Cardiac septum (tissue), 1 donor: ENCODE measurements at places on chromosomes 2 and 18. TPM values are rescaled to one million over a fixed set of nuclear protein-coding genes. Genes with fewer than 3 reads are reported as not detected.

The PTPRN gene
- total RNA-seq, result 0.97 TPM

DNA sequence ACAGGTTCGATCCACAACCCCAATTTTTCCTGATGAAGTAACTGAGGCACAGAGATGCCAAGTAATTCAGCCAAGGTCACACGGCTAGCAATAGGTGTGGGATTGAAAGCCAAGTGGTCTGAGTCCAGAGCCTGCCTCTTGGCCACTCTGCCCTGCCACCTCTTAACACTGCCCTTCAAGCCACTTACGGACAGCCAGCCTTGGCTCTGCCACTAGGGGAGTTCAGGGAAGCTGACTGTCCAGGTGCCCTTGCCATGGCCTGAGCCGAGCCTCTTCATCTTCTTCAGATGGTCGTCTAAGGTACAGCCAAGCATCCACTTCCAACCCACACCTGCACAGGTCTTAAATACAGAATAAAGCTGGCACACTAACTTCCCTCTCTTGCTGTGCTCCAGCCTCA lies 99.3 kb upstream of the GPR45 start:
- no peak for DNase-seq

The SERTAD2 gene
- total RNA-seq, result 22.8 TPM

GRCh38 chr2:31931916-31932315 lies 78.9 kb downstream of the MEMO1 start:
- no peak for DNase-seq

The NTSR2 gene
- not detected for total RNA-seq

- no peak for DNase-seq
Observed at GRCh38 chr2:151157000-151157735, 104.5 kb downstream of the RBM43 start.

DNA sequence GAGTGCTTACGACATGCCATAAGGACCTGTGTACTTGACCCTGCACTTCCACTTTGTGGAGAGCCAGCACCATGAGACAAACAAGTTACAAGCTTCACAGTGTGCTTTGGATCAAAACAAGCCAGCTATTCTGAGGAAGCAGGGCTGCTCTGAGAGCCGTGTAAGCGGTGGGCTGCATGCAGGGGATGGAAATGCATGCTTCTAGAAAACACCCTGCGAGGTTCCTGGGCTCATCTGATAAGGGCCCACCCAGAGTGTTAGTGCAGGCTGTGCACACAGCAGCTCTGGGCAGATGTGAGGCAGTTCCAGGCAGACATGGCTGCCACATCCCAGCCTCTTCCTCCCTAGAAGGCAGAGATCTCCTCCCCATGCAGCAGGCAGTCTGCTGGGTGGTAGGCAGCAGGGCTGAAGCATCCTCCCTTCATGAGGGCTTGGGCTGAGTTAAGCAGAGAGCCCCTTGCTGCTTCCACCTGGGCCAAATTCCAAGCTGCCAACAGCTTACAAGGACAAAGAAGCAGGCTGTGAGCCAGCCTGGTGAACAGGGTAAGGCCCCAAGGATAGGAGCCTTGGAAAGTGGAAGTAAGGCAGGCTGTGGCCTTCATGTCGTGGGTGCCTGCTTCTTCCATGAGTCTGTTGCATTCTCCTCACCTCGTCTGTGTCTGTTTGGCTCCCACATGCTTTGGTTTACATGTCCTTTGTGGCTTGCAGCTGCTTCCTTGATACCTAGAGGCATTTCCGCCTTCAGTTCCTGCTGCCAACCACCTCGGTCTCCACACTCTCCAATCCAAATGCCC lies 7.7 kb downstream of the PSD4 start:
- peak; percentile 53 for DNase-seq

- no peak for DNase-seq
Observed at GRCh38 chr2:141020346-141020745, 1110.5 kb downstream of the LRP1B start.

GRCh38 chr2:110958346-110959119 lies 162.2 kb upstream of the BCL2L11 start:
- no peak for DNase-seq

DNA sequence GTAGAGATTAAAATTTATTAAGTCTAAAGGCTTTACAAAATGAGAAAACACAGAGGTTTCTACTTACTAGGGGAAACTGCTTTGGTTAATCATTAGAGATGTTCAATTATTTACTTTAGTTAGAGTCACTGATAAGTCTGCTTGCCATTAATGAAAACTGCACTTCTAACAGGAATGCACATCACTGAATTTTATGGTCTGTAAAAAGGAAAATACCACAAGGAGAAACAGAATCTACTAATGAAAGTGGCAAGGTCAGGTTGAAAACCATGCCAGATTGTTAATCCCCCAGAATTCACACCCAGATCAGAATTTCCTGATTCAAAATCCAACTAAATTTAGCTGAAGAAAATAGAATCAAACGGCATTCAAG lies 90.5 kb upstream of the GRB14 start:
- DNase-seq, result no peak

DNA sequence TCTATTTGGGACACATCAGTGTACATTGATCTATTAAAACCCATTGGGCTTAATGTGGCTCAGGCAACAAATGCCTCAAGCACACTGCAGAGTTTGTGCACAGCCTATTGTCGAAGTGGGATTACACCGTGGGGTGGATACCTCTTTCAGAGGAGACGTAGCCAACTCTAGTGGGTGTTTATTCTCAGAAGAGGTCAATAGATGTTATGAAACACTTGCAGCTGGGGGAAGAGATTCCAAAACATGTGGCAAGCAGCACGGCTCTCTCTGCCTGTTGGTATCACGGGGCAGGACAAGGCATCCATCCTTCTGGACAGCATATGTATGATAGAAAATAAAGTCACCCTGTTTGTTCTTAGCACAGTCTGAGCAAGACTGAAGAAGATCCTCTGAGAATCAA lies 121.4 kb upstream of the COPS8 start:
- DNase-seq, result peak; percentile 15

The RNU2-63P gene
- total RNA-seq, result not detected

- DNase-seq, result no peak
Observed at GRCh38 chr2:86072271-86072858, 33.3 kb downstream of the POLR1A start.

DNA sequence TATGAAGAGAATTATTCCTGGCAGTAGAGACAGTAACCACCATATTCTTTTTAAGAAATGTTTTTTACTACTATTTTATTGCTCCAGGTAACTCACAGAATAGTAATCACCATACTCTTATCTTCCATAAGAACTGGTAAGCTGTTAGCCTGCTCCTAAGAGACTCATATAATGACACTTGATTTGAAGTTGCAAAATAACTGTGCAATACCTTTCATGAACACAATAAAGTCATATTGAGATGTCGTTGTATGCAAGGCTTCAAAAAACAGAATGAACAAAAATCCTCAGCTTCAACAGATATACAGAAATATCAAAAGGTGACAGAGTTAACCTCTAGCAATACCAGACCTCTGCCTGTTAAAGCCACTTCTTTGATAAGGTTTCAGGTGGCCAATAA lies 360.1 kb downstream of the NBAS start:
- no peak for DNase-seq

- DNase-seq, result no peak
Observed at GRCh38 chr18:40063488-40063887, 1891.5 kb upstream of the PIK3C3 start.

The DES gene
- 21,230 TPM for total RNA-seq

- DNase-seq, result no peak
Observed at GRCh38 chr2:57022496-57022895, 838.7 kb downstream of the CCDC85A start.

DNA sequence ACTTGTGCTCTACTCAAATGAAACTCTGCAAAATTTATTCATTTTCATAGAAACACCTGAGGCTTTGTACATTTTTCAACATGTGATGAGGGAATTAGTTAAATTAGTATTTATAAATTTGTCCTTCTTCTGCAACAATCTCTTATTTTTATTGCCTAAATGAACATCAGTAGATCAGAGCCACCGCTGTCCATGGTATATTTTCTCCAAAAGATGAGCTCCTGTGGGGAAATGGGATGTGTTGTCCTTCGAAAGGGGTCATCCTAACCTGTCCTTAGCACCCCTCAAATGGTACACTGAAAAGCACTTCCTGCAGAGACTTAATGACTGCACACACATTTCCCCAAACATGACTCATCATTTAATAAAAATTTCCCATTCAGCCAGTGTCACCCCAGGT lies 714.6 kb downstream of the MBD2 start:
- DNase-seq, result no peak

- DNase-seq, result no peak
Observed at GRCh38 chr2:86750240-86750839, 30.2 kb downstream of the RMND5A start.

The ECEL1 gene
- 0.27 TPM for total RNA-seq

The ANKRD30B gene
- total RNA-seq, result not detected

The NPAS2 gene
- 54.0 TPM for total RNA-seq

GRCh38 chr2:220703279-220703678 lies 868.8 kb downstream of the EPHA4 start:
- no peak for DNase-seq

The DTNB gene
- total RNA-seq, result 5.7 TPM

DNA sequence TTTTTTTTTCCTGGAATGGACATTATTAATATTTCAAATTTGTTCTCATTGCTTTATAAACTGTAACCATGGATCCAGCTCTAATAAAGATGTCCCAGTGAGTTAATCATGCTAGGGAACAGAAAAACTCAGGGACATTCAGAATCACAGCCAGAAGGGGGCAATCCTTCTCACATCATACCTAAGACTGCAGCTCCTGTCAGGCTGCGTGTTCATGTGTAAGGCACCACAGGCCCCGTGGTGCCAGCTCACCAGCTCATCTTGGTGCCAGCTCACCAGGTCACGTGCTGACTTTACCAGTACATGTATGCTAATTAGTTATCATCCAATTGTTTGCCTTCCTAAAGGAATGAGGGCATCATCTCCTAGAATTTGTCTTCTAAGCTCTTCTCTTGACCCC lies 84.7 kb upstream of the NEDD4L start:
- DNase-seq, result no peak

DNA sequence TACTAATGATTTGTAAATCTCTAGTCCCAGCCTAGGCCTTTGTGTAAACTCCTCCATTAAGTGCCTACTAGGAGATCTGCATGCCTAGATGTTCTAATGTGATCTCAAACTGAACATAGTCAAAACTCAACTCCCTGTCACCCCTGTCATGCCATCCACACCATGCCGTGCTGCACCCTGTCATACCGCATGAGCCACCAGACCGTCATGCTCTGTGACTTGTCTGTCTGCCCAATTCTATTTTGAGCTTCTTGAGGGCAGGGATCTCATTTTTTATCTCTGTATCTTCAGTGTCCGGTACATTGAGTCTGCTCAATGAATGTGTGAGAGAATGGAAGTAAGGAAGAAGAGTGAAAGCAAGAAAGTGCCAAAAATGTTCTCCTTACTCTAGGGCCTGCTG lies 35.5 kb downstream of the GREB1L start:
- no peak for DNase-seq

GRCh38 chr18:9779630-9780029 lies 71.5 kb downstream of the RAB31 start:
- no peak for DNase-seq

- no peak for DNase-seq
Observed at GRCh38 chr2:45945302-45945717, 293.8 kb downstream of the PRKCE start.

The ASB1 gene
- 54.8 TPM for total RNA-seq

- DNase-seq, result no peak
Observed at GRCh38 chr2:49174750-49175149, 20.4 kb upstream of the FSHR start.

The NXPH2 gene
- total RNA-seq, result not detected

The ESPNL gene
- 0.08 TPM for total RNA-seq

GRCh38 chr2:98975611-98976010 lies 39.6 kb upstream of the CRACDL start:
- DNase-seq, result no peak

DNA sequence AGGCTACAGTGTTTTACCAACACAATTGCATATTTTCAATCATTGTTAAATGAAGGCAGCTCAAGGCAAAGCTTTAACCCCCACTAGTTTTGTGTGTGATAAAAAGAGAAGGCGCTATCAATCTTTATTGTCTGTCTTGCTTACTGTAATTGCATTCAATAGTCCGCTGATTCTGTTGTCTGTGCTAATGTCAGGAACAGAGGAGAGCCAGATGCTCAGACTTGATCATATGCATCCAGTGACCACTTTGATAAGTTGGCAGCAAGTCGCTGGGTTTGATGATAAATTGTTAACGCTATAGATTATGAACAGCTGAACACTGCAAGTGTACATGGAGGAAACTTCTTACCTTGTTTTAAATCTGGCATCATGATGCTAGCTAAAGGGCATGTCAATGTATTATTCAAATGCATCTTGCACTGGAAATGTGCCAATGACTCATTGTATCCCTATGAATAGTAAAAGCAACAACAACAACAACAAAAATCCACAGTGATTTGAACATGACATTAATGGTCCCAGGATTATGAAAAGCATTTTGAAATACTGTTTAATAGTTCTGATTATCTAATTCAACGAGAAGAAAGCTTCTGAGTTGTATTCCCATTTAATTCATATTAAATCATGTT lies 423.5 kb upstream of the FANCL start:
- DNase-seq, result no peak

DNA sequence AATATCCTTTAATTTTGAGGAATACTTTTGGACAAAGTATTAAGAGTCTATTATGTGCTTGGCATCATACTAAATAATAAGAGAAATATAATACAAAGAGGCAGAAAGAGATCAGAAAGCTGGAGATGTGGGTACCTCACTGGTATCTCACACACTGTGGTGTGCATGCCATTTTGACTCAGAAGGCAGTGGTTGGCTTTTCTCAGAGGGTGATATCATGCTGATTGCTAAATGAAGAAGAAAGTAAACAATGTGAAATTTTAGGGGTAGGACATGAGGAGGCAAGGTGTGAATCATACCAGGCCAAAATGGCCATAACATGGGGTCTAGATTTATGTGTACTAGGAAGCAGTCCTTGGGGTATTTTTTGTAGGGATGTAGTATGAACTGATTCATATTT lies 16.6 kb upstream of the SPOPL start:
- DNase-seq, result no peak

The MLPH gene
- 15.7 TPM for total RNA-seq

GRCh38 chr2:128438091-128438490 lies 119.4 kb upstream of the HS6ST1 start:
- peak; percentile 67 for DNase-seq

DNA sequence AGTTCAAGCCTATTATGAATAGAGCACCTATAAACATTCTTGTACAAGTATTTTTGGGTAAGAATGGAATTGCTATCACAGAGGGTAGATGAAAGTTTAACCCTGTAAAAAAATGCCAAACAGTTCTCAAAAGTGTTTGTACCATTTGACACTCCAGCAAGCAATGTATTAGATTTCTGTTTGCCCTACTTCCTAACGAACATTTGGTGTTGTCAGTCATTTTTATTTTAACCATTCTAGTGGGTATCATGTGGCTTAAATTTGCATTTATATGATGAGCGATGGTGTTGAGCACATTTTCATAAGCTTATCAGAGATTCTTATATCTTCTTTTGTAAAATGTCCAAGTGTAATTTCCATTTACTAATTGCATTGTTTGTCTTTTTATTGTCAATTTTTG lies 608.2 kb upstream of the ACVR2A start:
- DNase-seq, result no peak

DNA sequence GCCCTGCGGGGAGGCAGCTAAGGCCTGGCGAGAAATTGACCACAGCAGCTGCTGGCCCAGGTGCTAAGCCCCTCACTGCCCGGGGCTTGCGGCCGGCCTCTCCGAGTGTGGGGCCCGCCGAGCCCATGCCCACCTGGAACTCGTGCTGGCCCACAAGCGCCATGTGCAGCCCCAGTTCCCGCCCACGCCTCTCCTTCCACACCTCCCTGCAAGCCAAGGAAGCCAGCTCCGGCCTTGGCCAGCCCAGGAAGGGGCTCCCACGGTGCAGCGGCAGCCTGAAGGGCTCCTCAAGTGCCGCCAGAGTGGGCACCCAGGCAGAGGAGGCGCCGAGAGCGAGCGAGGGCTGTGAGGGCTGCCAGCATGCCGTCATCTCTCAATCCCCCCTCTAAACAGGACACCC lies 304.6 kb upstream of the FAM98A start:
- DNase-seq, result no peak
